ENCODE measurements at places on chromosomes 3 and 15.

GRCh38 chr15:67143646-67144045 is 78.2 kb downstream of the SMAD3 start:
- no peaks in the 10 kb centered on the region for H3K27me3 ChIP-seq
- no peak overlapping the region for H3K4me3 ChIP-seq
- H3K36me3 ChIP-seq, result no peaks in the 10 kb centered on the region
- H3K27ac ChIP-seq, result no peak overlapping the region

GRCh38 chr15:35080226-35080625 is 4.9 kb downstream of the NANOGP8 start:
- H3K27me3 ChIP-seq, result no peaks in the 10 kb centered on the region
- no peak overlapping the region for H3K4me3 ChIP-seq
- no peaks in the 10 kb centered on the region for H3K4me1 ChIP-seq
- DNase-seq, result no peak
- no peaks in the 10 kb centered on the region for H3K36me3 ChIP-seq

- H3K4me3 ChIP-seq, result no peak overlapping the region
- H3K27me3 ChIP-seq, result no peaks in the 10 kb centered on the region
- H3K27ac ChIP-seq, result no peak overlapping the region
- DNase-seq, result no peak
These were observed 37.1 kb downstream of the RAB11A start for GRCh38 chr15:65906396-65906795.

DNA sequence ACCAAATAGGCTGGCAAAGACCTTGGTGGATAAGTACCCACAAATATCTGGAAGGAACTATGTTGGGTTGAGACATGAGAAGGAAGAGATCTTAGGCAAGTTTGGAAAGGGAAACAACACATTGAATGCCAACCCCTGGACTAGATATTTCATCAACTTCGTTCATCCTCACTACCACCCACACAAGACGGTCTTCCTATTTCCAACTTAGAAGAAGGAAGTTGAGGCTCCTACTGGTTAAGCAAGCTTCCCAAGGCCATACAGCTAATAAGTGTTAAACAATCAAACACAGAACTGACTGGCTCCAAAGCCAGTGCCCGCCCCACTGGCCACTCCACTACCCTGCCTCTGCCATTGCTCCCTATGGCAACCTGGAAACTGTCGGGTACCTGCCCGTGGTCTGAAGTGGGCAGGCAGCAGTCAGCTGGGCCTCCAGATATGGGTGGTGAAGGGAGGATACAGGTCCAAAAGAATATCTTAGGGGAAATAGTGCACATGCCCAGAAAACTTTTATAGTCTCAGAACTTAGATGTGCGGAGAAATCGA is 94.9 kb downstream of the LIPC start:
- no peak for DNase-seq
- H3K4me3 ChIP-seq, result no peak overlapping the region
- H3K4me1 ChIP-seq, result no peaks in the 10 kb centered on the region
- H3K27ac ChIP-seq, result no peak overlapping the region

GRCh38 chr15:100733101-100733842 is 130.9 kb downstream of the ASB7 start:
- H3K27ac ChIP-seq, result no peak overlapping the region
- DNase-seq, result no peak
- no peaks in the 10 kb centered on the region for H3K36me3 ChIP-seq
- H3K4me3 ChIP-seq, result no peak overlapping the region

DNA sequence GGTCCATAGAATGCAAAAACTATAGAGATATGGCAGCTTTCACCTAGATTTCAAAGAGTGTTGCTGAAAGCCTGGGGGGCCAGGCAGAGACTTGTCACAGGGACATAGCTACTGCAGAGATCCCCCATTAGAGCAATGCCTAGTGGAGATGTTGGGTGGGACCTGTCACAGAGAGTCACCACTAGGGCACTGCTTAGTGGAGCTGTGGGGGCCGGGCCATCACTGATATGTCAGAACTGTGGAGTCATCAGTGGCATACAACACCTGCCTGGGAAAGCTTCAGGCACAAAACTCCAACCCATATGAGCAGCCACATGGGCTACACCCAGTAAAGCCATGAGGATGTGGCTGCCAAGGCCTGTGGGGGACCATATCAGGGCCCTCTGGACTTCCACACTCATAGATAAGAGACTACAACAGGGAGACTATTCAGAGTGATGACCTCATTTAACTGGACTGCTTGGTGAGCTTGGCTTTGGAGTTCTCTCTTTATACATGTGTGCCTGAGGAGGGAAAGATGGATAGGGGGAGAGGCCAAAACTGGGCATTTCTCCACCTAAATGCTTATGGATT is 176.3 kb downstream of the ZNF621 start:
- H3K4me3 ChIP-seq, result no peak overlapping the region
- peaks cover 4% of the 10 kb centered on the region for H3K27me3 ChIP-seq
- no peak overlapping the region for H3K27ac ChIP-seq

GRCh38 chr3:42032693-42033349 is 58.3 kb upstream of the TRAK1 start:
- H3K36me3 ChIP-seq, result no peaks in the 10 kb centered on the region
- H3K27ac ChIP-seq, result no peak overlapping the region
- H3K4me1 ChIP-seq, result no peaks in the 10 kb centered on the region
- no peaks in the 10 kb centered on the region for H3K27me3 ChIP-seq

DNA sequence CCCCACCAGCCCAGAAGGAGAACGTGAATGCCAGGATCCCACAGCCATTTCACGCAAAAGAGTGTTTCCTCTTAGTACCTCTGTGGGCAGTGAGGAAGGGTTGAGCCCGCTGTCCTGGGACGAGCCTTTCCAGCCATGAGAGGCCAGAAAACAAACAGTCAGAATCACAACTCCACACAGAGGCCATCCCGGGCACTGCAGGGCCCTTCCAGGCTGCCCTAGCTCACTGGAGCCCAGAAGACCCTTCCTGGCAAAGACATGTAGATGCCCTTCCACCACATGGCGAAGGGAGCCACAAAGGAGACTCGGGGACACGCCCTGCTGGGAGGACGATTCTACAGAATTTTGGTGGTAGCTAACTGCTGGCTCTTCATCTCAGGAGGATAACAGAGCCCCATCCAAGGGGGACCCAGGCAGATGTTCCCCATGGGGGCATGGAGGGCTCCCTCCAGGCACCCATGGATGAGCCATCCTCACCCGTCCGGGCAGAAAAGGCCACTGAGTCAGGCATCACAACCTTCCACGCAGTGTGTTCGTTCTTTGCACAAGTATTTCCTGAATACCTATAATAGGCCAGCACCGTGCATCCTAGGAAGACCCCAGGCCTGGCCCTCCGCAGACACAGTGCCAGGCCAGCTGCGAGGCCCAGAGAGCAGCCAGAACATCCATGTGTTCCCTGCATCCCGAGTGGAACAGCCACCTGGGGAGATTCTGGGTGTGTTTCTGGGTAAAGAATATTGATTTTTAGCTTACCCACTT is 47.2 kb downstream of the SLC12A8 start:
- no peaks in the 10 kb centered on the region for H3K4me1 ChIP-seq
- no peak overlapping the region for H3K4me3 ChIP-seq
- no peak for DNase-seq
- no peaks in the 10 kb centered on the region for H3K27me3 ChIP-seq
- no peaks in the 10 kb centered on the region for H3K36me3 ChIP-seq

DNA sequence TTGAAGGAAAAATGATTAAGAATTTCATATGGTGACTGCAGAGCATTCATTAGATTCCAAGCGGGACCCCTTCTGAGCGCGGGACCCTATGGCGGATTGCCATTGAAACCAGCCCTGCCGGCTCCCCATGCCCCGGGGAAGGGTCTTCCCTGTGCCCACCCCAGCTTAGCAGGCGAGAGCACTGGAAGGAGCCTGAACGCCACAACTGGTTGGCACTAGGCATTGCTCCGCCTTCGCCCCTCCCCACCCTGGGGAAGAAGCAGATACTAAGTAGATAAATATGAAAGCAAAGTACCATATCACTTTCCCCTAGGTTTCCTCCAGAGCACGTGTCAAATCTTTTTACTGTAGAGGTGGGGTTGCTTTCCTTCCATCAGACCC is 70.7 kb downstream of the CYP19A1 start:
- H3K27me3 ChIP-seq, result peaks cover 4% of the 10 kb centered on the region
- H3K4me3 ChIP-seq, result no peak overlapping the region
- DNase-seq, result no peak
- no peak overlapping the region for H3K27ac ChIP-seq

DNA sequence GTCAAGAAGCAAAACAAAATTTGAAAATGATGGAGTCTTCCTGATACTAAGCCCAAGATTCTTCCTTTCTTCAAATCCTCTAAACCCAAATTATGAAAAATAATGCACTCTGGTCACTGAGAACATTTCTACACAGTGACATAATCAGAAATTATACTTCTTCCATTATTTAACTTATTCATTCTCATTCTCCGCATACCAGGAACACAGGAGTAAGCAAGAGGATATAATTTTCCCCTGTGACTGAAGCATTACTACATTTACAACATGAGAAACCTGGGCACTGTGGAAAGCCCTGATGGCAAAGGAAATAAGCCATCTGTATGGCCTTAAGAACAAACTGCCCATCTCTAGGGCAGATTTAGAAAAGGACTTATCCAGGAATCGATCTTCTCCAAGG is 47.0 kb downstream of the EXD1 start:
- H3K36me3 ChIP-seq, result no peaks in the 10 kb centered on the region
- no peaks in the 10 kb centered on the region for H3K27me3 ChIP-seq
- H3K4me1 ChIP-seq, result no peaks in the 10 kb centered on the region
- no peak overlapping the region for H3K27ac ChIP-seq
- no peak overlapping the region for H3K4me3 ChIP-seq

- no peaks in the 10 kb centered on the region for H3K27me3 ChIP-seq
- peaks cover 96% of the 10 kb centered on the region for H3K4me1 ChIP-seq
- DNase-seq, result no peak
- peak overlapping the region; percentile 52 for H3K27ac ChIP-seq
- peak overlapping the region; percentile 36 for H3K4me3 ChIP-seq
- H3K36me3 ChIP-seq, result no peaks in the 10 kb centered on the region
These were observed 62.3 kb downstream of the IQSEC1 start for GRCh38 chr3:13010780-13011572.

GRCh38 chr15:62035256-62035924 is 24.9 kb downstream of the VPS13C start:
- H3K4me3 ChIP-seq, result no peak overlapping the region
- no peaks in the 10 kb centered on the region for H3K36me3 ChIP-seq

- H3K27me3 ChIP-seq, result no peaks in the 10 kb centered on the region
- no peak for DNase-seq
- no peaks in the 10 kb centered on the region for H3K4me1 ChIP-seq
- no peaks in the 10 kb centered on the region for H3K36me3 ChIP-seq
These were observed 59.1 kb downstream of the CORO2B start for GRCh38 chr15:68637767-68638404.

DNA sequence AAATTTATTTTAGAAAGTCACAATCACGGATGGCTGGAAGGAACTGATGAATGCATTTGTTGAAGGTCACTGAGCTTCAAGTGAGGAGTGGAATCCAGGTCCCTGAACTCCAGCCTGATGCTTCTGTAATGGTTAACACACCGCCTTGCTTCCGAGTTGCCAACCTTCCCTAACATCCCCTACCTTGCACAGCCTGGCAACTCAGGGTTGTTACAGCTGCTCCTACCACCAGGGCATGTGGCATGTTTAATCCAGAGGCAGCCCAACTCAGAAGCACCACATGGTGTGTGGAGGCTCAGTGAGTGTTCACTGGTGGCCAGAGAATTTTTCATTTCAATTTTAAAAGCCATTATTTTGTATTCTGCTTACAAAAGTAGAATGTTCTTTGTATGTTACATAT is 4.9 kb downstream of the TM2D3 start:
- H3K36me3 ChIP-seq, result peaks cover 38% of the 10 kb centered on the region
- no peak overlapping the region for H3K27ac ChIP-seq
- no peak for DNase-seq
- H3K27me3 ChIP-seq, result no peaks in the 10 kb centered on the region
- H3K4me3 ChIP-seq, result no peak overlapping the region

- H3K36me3 ChIP-seq, result peaks cover 9% of the 10 kb centered on the region
- H3K4me1 ChIP-seq, result peaks cover 99% of the 10 kb centered on the region
- no peak overlapping the region for H3K4me3 ChIP-seq
- H3K27me3 ChIP-seq, result no peaks in the 10 kb centered on the region
- H3K27ac ChIP-seq, result no peak overlapping the region
These were observed 20.0 kb downstream of the ARHGEF3 start for GRCh38 chr3:56781762-56782161.

- no peak overlapping the region for H3K4me3 ChIP-seq
- H3K27me3 ChIP-seq, result no peaks in the 10 kb centered on the region
- H3K36me3 ChIP-seq, result no peaks in the 10 kb centered on the region
- H3K4me1 ChIP-seq, result no peaks in the 10 kb centered on the region
- no peak overlapping the region for H3K27ac ChIP-seq
These were observed 91.5 kb upstream of the TBC1D5 start for GRCh38 chr3:17833786-17834559.

- H3K27ac ChIP-seq, result no peak overlapping the region
- no peak for DNase-seq
- H3K4me3 ChIP-seq, result no peak overlapping the region
- H3K36me3 ChIP-seq, result no peaks in the 10 kb centered on the region
- no peaks in the 10 kb centered on the region for H3K4me1 ChIP-seq
These were observed 12.8 kb downstream of the SYNM start for GRCh38 chr15:99117563-99118257.

GRCh38 chr3:126557415-126557745 is 1.4 kb downstream of the C3orf22 start:
- H3K4me1 ChIP-seq, result no peaks in the 10 kb centered on the region
- no peaks in the 10 kb centered on the region for H3K27me3 ChIP-seq
- no peak overlapping the region for H3K27ac ChIP-seq
- no peaks in the 10 kb centered on the region for H3K36me3 ChIP-seq
- no peak overlapping the region for H3K4me3 ChIP-seq

GRCh38 chr15:75712668-75713337 is at the start of gene CSPG4:
TSS of gene CSPG4 (minus strand) at chr15:75712848. CDS start at chr15:75712755, 93 bp downstream.
- DNase-seq, result no peak
- no peak within 1 kb of the TSS for H3K27ac ChIP-seq
- no peaks in the 10 kb centered on the region for H3K4me1 ChIP-seq
- no peaks in the 10 kb centered on the region for H3K27me3 ChIP-seq
- H3K36me3 ChIP-seq, result no peaks in the 10 kb centered on the region

- no peak overlapping the region for H3K27ac ChIP-seq
- no peak for DNase-seq
- H3K27me3 ChIP-seq, result no peaks in the 10 kb centered on the region
- H3K4me1 ChIP-seq, result peaks cover 23% of the 10 kb centered on the region
- no peaks in the 10 kb centered on the region for H3K36me3 ChIP-seq
These were observed 1.7 kb upstream of the CFAP91 start for GRCh38 chr3:119700920-119701734.

- no peaks in the 10 kb centered on the region for H3K36me3 ChIP-seq
- DNase-seq, result no peak
- no peaks in the 10 kb centered on the region for H3K27me3 ChIP-seq
- no peaks in the 10 kb centered on the region for H3K4me1 ChIP-seq
- no peak overlapping the region for H3K4me3 ChIP-seq
These were observed 434.5 kb upstream of the NAALADL2 start for GRCh38 chr3:174424656-174425055.

- no peak overlapping the region for H3K27ac ChIP-seq
- H3K27me3 ChIP-seq, result no peaks in the 10 kb centered on the region
These were observed 62.5 kb downstream of the POLQ start for GRCh38 chr3:121483290-121483689.
